ENCODE measurements at places on chromosomes 7 and 10.

DNA sequence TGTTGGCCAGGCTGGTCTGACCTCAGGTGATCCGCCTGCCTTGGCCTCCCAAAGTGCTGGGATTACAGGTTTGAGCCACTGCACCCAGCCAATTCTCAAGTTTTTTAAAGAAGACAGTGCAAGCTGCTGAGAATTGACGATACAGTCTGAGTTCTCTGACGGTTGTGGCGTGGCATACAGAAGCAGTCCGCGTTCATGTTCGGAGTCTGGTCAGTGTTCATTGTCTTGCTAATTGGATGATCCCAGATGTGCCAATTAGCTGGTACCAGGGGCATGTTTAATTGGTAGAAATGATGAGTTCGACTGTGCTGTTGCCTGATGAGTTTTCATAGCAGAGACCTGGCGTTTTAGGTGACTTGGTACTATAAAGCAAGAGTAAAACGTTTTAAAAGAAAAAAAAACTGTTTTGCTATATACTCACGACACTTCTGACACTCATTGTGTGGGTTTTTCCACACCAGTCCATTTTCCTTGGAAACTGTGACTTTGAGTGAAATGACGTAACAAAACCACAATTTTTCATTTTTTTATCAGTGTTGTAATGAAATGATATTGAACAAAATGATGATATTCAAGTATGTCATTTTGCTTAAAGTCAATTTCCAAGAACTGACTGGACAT lies 32.3 kb downstream of the CAMK1D start:
- no peak for DNase-seq

DNA sequence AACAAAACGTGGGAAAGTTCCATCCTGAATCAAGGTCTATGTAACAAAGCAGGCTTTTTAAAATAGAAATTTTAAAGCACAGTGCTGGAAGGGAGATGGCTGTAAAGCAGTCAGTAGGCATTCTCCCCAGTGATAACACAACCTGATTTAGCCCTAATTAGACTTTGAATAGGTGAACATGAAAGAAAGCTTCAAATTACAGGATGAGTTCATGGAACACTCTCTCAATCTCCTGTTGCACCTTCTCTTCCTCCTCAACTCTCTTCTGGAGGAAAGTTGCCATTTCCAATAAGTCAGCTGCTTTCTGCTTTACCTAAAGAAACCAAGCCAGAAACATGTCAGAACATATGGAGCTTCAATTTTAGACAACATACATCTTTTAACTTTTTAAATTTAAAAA lies 20.1 kb downstream of the SFR1 start:
- DNase-seq, result no peak

DNA sequence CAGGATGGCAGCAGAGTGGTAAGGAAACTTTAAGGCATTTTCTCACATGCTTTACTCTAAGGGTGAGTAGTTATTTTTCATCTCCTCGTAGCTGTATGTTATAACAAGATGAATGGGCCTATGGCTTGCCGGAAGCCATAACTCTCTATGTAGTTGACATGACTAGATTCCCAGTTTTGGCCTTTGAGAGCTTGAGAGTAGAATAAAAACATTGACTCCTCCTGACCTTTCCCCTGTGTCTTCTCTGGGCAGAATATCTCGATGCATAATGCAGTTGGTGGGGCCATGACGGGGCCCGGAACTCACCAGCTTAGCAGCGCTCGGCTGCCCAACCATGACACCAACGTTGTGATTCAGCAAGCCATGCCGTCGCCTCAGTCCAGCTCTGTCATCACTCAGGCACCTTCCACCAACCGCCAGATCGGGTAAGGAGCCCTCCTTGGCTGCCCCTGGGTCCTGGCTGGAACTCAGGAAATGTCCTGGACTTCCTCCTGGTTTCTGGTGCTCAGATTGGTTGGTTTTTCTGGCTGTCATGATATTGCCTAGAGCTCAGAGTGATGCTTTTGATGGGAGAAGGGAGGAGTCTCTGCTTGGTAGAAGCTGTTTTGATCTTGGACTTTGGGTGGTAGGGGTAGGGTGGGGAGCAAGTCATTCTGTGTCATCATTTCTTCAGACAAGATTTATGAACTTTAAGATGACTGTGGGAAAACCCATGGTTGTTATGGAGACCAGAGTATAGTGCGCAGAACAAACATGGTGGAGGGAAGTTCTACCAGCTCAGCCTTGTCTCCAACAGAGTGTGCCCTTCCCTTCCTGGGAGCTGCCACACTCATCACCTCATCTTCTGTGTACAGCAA lies 158.0 kb downstream of the CREB5 start:
- DNase-seq, result no peak

DNA sequence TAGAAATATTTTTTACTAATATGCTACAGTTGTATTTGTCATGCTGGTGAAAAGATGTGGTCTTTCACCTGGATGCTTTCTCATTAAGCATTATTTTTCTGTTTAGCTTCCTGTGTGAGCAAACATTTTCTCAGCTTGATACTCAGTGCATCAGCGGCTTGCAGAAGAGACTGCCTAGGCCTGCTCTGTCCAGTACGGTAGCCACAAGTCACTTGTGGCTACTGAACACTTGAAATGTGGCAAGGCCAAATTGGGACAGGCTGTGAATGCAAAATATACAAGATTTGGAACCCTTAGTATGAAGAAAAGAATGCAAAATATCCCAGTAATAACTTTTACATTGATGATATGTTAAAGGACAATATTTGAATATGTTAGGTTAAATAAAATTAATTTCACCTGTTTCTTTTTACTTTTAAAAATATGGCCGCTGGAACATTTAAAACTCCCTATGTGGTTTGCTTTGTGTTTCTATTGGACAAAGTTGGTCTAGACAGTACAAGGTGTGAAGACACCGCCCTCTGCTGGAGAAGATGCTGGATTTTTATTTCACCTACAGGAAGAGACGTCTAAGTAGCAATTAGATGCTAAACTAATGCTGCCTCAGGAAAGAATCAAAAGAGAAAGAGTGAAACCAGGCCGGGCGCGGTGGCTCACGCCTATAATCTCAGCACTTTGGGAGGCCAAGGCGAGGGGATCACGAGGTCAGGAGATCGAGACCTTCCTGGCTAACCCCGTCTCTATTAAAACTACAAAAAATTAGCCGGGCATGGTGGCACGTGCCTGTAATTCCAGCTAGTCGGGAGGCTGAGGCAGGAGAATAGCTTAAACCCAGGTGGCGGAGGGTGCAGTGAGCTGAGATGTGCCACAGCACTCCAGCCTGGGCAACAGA lies 5.3 kb downstream of the SRGN start:
- peak; percentile 91 for DNase-seq

- no peak for DNase-seq
Observed at GRCh38 chr7:94635687-94636086, 20.2 kb downstream of the SGCE start.
